ENCODE measurements at places on chromosomes 11 and 22.

GRCh38 chr11:73394416-73395296, 18.5 kb downstream of the RELT start:
- no peak for DNase-seq

DNA sequence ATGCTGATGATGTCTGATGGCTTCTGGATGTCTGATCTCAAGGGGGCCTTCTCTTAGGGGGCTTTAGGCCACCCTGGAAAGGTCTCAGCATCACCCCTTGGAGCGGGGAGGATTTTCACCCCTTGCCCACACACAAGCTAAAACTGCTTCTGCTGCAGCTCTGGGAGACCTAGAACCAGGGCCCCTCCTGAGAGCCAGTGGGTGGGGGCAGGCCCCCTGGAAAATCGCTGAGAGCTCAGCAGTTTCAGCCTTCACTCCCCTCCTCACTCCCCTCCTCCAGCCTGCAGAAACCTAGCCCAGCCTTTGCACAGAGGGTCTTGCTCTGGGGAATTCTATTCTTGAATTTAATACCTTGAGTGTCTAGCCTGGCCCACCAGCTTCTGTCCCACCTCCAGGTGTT, 17.2 kb downstream of the CD6 start:
- no peak for DNase-seq

GRCh38 chr22:41177622-41178424, 27.3 kb upstream of the L3MBTL2 start:
- peak; percentile 6 for DNase-seq

DNA sequence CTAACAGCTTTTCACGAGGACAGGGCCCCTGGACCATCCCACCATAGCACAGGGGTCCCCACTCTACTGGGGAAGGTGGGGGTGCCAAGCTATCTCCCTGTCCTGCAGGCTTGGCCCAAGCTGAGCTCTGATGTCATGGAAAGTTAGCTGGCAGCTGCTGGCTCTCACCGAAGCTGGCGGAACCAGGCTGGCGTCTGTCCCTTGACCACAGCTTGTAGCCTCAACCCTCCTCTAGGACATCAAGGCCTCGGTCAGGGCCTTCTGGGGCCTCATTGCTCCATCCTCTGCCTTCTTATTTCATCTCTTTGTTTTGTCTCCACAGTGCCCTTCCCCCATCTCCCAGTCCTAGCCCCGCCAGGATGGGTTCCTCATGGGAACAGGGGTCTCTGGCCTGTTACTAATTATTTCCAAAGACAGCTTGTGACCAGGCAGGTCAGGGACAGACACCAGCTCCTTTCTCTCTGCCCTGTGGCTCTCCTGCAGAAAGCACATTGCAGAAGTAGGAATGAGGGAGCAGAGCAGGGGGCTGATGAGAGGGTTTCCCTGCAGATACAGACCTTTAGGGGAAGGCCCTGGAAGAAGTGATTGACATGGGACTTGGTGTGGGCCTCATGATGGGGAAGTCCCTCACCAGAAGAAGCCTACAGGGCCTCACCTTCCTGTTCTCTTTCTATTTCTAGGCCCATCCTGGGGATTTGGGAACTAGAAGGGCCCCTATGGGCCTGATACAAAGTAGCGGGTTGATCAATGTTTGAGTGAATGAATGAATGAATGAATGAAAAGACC, 97.5 kb upstream of the ALX4 start:
- no peak for DNase-seq

GRCh38 chr11:67266449-67267187, at the start of gene GRK2:
Gene GRK2 (plus strand): TSS chr11:67266473. CDS start chr11:67266700, 227 bp downstream.
- peak; percentile 52 for DNase-seq

DNA sequence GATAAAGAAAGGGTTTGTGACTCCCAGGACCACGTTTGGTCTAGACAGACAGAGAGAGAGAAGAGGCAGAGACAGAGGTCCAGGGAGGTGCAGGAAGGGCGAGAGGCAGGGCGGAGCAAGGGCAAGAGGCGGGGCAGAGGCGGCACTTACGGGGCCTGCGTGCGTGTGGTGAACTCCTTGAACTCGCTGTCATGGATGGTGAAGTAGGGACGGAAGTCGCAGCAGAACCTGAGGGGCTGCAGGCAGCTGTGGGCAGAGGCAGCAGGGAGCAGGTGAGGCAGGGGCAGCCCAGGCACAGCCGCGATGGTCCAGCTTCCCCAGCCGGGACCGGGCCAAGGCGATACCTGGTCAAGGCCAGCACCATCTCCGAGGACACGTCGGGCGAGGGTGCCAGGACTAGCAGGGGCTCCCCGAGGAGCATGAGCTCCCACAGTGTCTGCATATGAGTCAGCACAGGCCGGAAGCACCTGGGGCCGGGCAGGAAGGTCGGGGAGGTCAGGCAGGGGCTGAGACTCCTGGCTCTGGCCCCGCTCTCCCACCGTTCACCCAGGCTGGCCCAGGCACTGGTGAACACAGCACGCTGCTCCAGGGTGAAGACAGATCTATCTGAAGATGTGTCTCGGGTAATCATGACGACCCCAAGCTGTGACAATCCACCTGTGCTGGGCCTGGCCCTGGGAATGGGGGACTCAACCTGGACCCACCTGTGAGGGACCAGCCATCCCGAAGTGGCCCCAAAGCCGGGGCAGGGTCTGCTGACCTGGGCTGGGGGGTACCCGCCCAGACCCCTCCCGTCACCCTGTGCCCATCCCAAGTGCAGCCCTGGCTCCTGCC, 7.2 kb upstream of the PLXNB2 start:
- DNase-seq = peak; percentile 69

- no peak for DNase-seq
Observed at GRCh38 chr11:71557257-71557656, 8.1 kb upstream of the KRTAP5-10 start.

DNA sequence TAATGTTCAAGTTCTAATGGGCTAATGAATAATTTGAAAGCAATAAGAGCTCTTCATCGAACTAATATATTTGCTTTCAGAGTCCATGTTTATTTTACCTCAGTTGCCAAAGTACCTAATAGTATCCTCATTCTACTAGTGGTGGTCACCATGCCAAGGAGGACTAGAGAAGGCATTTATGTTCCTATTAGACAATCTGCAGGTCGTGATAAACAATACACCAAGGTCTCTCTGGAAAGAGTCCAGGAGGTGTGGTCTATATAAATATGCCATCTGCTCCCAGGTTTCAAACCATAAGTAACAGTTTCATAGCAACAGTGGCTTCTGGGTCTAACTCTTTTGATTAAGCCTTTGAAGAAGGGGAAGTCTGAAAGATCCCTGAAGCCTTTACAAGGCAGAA, 42.9 kb downstream of the ARFGAP3 start:
- peak; percentile 68 for DNase-seq
